ENCODE measurements at places on chromosomes 13 and 19.

GRCh38 chr19:1008268-1009040 lies 8.2 kb downstream of the GRIN3B start:
- no peak for DNase-seq

DNA sequence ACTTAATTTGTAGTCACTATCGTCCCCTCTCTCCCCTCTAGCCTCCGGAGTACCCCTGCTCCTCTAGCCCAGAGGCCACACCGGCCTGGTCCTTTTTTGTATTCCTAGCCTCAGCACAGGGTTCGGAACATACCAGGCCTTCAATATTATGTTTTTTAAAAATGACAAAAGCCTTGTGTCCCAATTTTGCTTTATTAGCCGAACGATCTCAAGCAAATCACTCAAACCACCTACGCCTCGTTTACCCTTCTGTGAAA lies 463 bp upstream of the POMP start:
- DNase-seq = no peak

GRCh38 chr13:45564133-45564776 lies 51.3 kb downstream of the ERICH6B start:
- DNase-seq = no peak

GRCh38 chr13:35995136-35995535 lies 136.0 kb downstream of the DCLK1 start:
- no peak for DNase-seq

- DNase-seq = no peak
Measured at GRCh38 chr13:96119921-96120320, 30.0 kb downstream of the HS6ST3 start.

DNA sequence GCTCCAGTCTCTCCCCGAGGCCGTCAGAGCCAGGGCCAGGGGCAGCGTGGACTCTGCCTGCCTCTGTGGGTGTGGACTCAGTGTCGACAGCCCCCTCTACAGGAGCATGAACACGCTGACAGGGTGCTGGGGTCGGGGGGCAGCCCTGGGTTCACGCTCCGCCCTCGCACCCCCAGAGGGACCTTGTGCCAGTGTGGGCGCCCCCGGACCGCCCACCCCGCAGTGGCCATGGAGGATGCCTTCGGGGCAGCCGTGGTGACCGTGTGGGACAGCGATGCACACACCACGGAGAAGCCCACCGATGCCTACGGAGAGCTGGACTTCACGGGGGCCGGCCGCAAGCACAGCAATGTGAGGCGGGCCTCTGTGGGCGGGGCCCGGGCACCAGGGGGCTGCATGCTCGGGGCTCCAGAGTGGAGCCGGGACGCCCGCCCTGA lies 8.3 kb downstream of the TRPM4 start:
- no peak for DNase-seq

DNA sequence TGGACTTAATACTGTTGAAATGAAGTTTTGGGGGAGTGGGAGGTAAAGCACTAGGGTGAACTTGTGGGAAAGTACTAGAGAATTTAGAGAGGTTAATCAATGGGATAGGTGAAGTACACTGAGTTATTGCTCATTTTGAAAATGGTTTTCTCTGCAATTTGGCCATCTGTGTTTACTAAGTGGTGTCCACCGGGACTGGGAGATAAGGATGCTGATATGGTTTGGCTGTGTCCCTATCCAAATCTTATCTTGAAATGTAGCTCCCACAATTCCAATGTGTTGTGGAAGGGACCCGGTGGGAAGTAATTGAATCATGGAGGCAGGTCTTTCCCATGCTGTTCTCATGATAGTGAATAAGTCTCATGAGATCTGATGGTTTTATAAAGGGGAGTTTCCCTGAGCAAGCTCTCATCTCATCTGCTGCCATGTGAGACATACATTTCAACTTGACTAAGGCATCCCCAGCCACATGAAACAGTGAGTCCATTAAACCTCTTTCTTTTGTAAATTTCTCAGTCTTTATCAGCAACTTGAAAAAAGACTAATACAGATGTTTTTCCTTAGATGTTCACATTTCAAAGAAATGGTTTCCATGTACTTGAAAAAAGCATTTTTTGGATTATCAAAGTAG lies 1569.4 kb upstream of the PRR20A start:
- DNase-seq = no peak

GRCh38 chr13:76329866-76330580 lies 556.2 kb downstream of the KCTD12 start:
- no peak for DNase-seq

DNA sequence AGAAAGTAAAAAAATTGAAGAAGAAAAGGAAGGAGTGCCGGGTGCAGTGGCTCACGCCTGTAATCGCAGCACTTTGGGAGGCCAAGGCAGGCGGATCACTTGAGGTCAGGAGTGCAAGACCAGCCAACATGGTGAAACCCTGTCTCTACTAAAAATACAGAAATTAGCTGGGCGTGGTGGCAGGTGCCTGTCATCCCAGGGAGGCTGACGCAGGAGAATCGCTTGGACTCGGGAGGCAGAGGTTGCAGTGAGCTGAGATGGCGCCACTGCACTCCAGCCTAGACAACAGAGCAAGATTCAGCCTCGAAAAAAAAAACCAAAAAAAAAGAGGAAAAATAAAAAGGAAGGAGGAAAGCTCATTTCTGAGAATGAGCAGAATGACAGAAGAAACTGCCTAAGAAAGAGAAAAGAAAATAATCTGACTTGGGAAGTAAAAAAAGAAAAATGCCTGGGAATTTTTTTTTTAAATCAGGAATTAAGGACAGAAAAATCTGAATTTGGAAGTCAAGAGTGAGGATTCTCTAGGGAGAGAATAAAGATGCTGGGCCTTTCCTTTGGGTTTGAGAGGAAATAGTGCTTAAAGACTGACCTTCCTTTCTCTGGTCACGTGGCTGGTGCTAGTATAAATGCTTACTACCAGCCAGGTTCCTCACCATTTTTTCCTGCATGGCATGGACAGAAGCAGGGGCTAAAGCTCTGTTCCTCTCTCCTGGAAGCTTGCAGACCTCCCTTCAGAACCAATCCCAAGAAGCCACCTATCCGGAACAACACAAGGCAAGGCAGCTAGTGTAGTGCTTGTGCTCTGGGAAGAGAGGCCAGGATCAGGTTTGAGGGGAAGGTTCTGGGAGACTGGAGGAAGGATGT lies at the start of gene FFAR2:
Gene FFAR2, plus strand, starts transcription at position 652 of the 864 bp plus-strand sequence. CDS start 1,458 bp downstream, outside the sequence.
- DNase-seq = no peak

- DNase-seq = no peak
Measured at GRCh38 chr13:75255147-75255546, 226.8 kb downstream of the TBC1D4 start.

GRCh38 chr13:57633141-57633949 lies 1.8 kb downstream of the PCDH17 start:
- DNase-seq = peak; percentile 93

DNA sequence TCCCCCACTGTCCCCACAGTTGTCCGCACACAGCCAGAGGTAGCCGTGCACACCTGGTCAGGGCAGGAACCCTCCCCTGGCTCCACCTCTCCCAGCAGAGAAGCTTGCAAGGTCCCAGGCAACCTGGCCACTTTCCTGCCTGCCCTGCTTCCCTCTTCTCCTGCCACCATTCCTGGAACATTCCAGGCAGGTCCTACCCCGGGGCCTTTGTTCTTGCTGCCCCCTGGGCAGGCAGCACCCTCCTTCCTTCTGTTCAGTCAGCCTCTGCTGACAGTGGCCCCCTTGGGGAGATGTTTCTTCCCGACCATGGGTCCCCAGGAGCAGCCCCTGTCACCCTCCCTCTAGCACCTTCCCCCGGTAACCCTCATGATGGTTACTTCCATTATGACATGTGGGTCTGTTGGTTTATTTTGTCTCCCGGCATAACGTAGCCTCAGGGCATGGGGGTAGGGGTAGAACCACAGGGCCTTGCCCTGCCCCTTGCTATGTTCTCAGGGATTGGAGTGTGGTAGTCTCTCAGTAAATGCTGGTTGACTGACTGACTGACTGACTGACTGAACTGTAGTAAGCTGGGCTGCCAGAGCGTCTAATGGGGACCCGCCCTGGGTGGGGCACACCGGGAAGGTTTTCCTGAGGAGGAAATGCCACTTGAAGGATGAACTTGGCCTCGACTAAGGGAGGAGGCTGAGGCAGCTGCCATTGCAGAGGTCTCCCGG lies 10.8 kb downstream of the PAK4 start:
- no peak for DNase-seq

GRCh38 chr13:34816245-34816884 lies 125.7 kb upstream of the NBEA start:
- peak; percentile 21 for DNase-seq

GRCh38 chr19:913080-913748 lies at the start of gene R3HDM4:
Gene R3HDM4, minus strand, starts transcription at chr19:913219. Its CDS starts 62 bp downstream, at chr19:913157.
- DNase-seq = peak; percentile 82

- no peak for DNase-seq
Measured at GRCh38 chr13:112588490-112589297, 741 bp upstream of the TUBGCP3 start.

Data from H1 (cell line).